ENCODE measurements at places on chromosomes 3 and 15. TPM values are rescaled to one million over a fixed set of nuclear protein-coding genes. Genes with fewer than 3 reads are reported as not detected.

Gene CRABP1
- total RNA-seq = 6.7 TPM

Gene CCR9
- not detected for total RNA-seq

Gene GHSR
- not detected for total RNA-seq

Gene PLIN1
- total RNA-seq = 0.44 TPM

Data from Panc1 (cell line).